ENCODE measurements at places on chromosomes 16 and 17. TPM values are rescaled to one million over a fixed set of nuclear protein-coding genes. Genes with fewer than 3 reads are reported as not detected.

OTOP3 gene
- not detected for total RNA-seq

ADAD2 gene
- total RNA-seq, result not detected

TP53TG3F gene
- total RNA-seq, result not detected

MFSD11 gene
- total RNA-seq, result 30.8 TPM

GRAPL gene
- total RNA-seq, result 13.8 TPM

MAPK7 gene
- 16.7 TPM for total RNA-seq

HNF1B gene
- not detected for total RNA-seq

CLEC19A gene
- not detected for total RNA-seq

MGAT5B gene
- total RNA-seq, result 1.1 TPM

FKBP10 gene
- total RNA-seq, result 83.2 TPM

ABCC3 gene
- 0.64 TPM for total RNA-seq

NT5C gene
- total RNA-seq, result 62.7 TPM
